ENCODE measurements at places on chromosomes 3 and 15. TPM values are rescaled to one million over a fixed set of nuclear protein-coding genes. Genes with fewer than 3 reads are reported as not detected.

GRCh38 chr15:86382341-86382740 lies 302.7 kb downstream of the AGBL1 start:
- H3K27me3 ChIP-seq, result no peaks in the 10 kb centered on the region
- no peaks in the 10 kb centered on the region for H3K4me1 ChIP-seq
- no peak for DNase-seq
- no peak overlapping the region for H3K4me3 ChIP-seq
- H3K27ac ChIP-seq, result no peak overlapping the region

DNA sequence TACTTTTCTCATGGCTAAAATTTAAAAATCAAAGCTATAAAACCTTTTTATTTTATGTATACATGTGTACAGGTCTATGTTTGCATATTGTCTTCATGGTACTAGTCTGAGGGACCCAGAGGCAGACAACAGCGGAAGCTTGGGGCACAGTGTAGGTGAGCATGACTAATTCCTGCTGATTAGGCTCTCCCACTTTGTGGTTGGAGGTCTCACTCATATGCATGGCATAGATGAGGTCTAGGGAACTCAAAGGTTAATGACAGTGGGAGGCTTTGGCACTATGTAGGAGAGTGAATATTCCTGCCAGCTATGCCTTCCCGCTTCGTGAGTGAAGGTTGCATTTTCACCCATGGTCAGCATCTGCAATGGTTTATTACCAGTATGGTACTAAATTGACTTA lies 47.5 kb upstream of the AADACL2 start:
- H3K4me3 ChIP-seq, result no peak overlapping the region
- H3K4me1 ChIP-seq, result no peaks in the 10 kb centered on the region
- no peaks in the 10 kb centered on the region for H3K36me3 ChIP-seq
- no peaks in the 10 kb centered on the region for H3K27me3 ChIP-seq
- DNase-seq, result no peak
- no peak overlapping the region for H3K27ac ChIP-seq

SMCO1 gene
- total RNA-seq, result not detected

DNA sequence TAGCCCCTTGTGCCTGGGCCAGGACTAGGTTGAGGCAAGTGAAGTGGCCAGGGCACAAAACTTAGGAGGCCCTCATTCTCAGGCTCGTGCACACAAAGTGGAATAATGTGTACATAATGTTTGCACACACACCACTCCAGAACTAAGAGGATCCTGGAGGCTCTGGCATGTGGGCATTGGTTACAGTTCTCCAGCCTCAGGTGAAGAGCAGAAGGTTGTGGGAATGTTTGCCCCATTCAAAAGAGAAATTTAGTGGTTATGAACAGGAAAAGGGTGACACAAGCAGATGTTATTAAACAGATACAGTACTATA lies 31.3 kb downstream of the ASB7 start:
- no peaks in the 10 kb centered on the region for H3K36me3 ChIP-seq
- DNase-seq, result no peak
- H3K27ac ChIP-seq, result no peak overlapping the region
- H3K4me3 ChIP-seq, result no peak overlapping the region

TPRG1 gene
- total RNA-seq, result 4.1 TPM

DNA sequence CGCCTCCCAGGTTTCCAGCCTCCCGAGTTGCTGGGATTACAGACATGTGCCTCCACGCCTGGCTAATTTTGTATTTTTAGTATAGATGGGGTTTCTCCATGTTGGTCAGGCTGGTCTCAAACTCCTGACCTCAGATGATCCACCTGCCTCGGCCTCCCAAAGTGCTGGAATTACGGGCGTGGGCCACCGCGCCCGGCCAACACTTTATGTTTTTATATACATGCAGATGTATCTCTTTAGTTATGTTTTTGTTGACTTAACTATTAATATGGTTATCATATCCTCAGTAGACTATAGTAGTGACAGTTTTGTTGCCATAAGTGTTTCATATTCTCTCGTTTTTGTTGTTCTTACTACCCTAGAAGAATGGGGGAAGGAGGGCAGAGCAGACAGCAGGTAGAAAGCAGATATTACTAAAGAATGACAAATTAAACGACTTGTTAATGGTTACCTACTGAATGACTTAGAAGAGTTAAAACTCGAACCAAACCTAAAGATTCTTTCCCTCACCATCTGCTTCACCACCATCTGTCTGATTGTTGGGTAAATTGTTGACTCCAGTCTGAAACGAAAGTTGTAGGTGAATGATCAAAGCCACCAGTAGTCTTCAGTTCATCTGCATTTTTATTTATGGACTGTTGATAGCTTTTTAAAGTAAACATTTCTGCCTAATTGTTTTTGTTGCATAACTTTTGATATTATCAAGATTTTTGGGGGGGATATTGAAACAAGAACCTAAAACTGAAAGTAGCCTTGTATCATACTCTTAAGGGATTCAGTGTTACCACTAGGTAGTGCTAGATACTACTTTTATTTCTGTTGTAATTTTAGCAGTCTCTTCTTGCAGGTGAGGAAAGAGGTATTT lies 89.3 kb downstream of the RASA2 start:
- H3K27ac ChIP-seq, result peak overlapping the region; percentile 53
- DNase-seq, result no peak
- peaks cover 13% of the 10 kb centered on the region for H3K4me1 ChIP-seq
- H3K4me3 ChIP-seq, result no peak overlapping the region
- H3K36me3 ChIP-seq, result peaks cover 40% of the 10 kb centered on the region

DNA sequence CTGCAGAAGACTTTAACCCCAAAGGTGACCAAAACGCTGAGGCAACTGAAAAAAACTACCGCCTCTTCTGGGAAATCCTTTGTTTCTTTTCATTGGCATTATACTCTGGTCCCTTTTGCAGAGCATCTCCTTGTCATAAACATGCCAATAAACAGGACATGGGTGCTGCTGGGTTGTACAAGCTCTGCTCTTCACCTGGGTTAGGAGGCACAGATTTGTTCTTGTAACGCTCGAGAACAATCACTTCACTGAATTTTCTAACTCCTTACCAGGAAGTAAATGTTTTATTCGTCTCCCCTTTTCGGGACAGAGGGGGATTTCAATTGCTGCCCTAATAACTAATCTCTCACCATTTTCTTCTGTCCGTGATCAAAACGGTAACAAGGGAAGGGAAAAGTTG lies 1.3 kb downstream of the PLCH1 start:
- H3K27me3 ChIP-seq, result peaks cover 15% of the 10 kb centered on the region
- peak overlapping the region; percentile 15 for H3K27ac ChIP-seq
- H3K4me1 ChIP-seq, result no peaks in the 10 kb centered on the region
- DNase-seq, result no peak

SERPINI1 gene
- total RNA-seq, result not detected

MUC13 gene
- total RNA-seq, result 37.8 TPM

PAK6 gene
- total RNA-seq, result 4.8 TPM

- peaks cover 3% of the 10 kb centered on the region for H3K27me3 ChIP-seq
- H3K4me3 ChIP-seq, result no peak overlapping the region
- no peak for DNase-seq
- no peak overlapping the region for H3K27ac ChIP-seq
- H3K4me1 ChIP-seq, result no peaks in the 10 kb centered on the region
Observed at GRCh38 chr3:127289706-127290575, 2.1 kb upstream of the PRR20G start.

DNA sequence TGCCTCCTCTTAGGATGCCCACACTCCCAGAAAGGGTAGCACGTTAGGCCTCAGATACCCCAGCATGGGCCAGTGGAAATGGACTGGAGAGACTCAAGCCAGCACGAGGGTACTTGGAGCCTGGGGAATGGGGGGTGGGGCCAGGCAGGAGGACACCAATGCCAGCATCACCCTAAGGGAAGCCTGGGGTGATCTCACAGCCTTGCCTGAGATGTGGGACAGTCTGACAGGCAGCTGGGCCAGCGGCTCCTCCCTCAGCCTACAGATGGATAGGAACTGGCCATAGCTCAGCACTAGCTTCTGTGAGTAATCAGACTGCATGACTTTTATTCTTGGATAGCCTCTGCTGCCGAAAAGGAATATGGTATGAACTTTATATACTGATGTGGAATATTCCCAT lies 59.6 kb upstream of the MRPS22 start:
- no peak for DNase-seq
- no peak overlapping the region for H3K4me3 ChIP-seq
- no peaks in the 10 kb centered on the region for H3K36me3 ChIP-seq
- no peaks in the 10 kb centered on the region for H3K4me1 ChIP-seq

DNA sequence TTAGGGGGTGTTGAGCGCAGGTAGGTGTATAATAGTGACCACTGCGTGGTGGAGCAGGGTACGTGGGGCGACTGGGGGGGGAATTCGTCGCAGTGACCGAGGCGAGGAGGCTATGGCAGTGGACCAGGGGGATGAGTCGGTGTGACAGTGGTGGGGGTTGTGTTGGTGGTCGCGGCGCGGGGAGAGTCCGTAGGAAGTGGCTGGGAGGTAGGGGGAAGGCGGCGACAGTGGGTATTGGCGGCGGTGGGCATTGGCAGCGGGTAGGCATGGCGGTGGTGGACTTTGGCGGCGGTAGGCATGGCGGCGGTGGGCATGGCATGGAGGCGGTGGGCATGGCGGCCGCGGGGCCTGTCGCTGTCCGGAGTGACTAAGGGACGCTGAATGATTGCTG lies 739 bp downstream of the SNRPN start:
- no peaks in the 10 kb centered on the region for H3K27me3 ChIP-seq
- H3K27ac ChIP-seq, result peak overlapping the region; percentile 92

GRCh38 chr3:156373095-156373494 lies 181.8 kb downstream of the SSR3 start:
- H3K27ac ChIP-seq, result no peak overlapping the region
- no peaks in the 10 kb centered on the region for H3K27me3 ChIP-seq
- no peak for DNase-seq

GP5 gene
- total RNA-seq, result not detected

- H3K36me3 ChIP-seq, result no peaks in the 10 kb centered on the region
- no peak overlapping the region for H3K4me3 ChIP-seq
- no peaks in the 10 kb centered on the region for H3K4me1 ChIP-seq
- no peaks in the 10 kb centered on the region for H3K27me3 ChIP-seq
Observed at GRCh38 chr3:46470831-46471230, 6.1 kb upstream of the LTF start.

DNA sequence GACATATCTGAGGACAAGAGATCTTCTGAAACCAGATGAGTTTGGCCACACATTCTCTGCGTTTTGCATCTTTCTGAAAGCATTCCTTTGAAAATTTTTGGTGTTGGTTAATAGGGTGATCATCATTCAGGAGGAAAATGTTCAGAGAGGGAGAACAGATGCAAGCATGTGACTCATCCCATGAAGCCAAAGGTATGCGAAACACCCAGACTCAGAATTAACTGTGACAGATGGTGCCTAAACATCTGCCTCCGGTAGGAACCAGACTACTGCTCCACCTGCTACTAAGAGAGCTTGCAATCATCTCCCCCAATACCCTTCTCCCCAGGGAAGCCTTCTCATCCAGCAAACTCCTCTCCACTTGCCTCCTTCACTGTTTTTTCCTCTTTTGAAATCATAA lies 46.2 kb downstream of the TRIM69 start:
- H3K4me3 ChIP-seq, result no peak overlapping the region
- no peak overlapping the region for H3K27ac ChIP-seq
- no peaks in the 10 kb centered on the region for H3K27me3 ChIP-seq
- H3K4me1 ChIP-seq, result no peaks in the 10 kb centered on the region

TMEM39A gene
- 38.4 TPM for total RNA-seq

- no peaks in the 10 kb centered on the region for H3K4me1 ChIP-seq
- no peaks in the 10 kb centered on the region for H3K36me3 ChIP-seq
- H3K4me3 ChIP-seq, result no peak overlapping the region
- no peak overlapping the region for H3K27ac ChIP-seq
- DNase-seq, result no peak
Observed at GRCh38 chr3:109927161-109927560, 589.8 kb upstream of the DPPA4 start.

CTXN2 gene
- not detected for total RNA-seq

- H3K27me3 ChIP-seq, result peaks cover 14% of the 10 kb centered on the region
- H3K4me3 ChIP-seq, result no peak overlapping the region
- H3K36me3 ChIP-seq, result no peaks in the 10 kb centered on the region
- H3K4me1 ChIP-seq, result no peaks in the 10 kb centered on the region
Observed at GRCh38 chr15:81255315-81255957, 58.8 kb downstream of the IL16 start.

- DNase-seq, result no peak
- no peak overlapping the region for H3K27ac ChIP-seq
- H3K36me3 ChIP-seq, result no peaks in the 10 kb centered on the region
- H3K27me3 ChIP-seq, result no peaks in the 10 kb centered on the region
Observed at GRCh38 chr3:192128922-192129321, 598.4 kb downstream of the FGF12 start.

DNA sequence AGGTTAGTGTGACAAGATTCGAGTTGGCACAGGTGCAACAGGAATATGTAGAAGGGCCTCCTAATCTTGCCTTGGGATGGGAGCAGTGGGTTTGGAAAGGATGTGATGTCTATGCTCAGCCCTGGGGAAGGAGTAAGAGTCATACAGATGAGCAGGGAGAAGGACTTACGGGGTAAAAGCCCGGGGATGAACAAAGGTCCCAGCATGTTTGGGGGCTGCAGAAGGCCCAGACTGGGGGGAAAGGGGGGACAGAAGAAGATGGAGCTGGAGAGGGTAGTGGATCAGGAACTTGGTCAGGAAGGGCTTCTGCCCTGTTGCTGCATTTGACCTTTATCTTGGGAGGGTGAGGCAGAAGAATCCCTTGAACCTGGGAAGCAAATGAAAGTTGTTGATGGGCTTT lies 240.1 kb upstream of the ST8SIA2 start:
- H3K36me3 ChIP-seq, result no peaks in the 10 kb centered on the region
- H3K27ac ChIP-seq, result no peak overlapping the region
- H3K4me3 ChIP-seq, result no peak overlapping the region
- DNase-seq, result no peak
- H3K27me3 ChIP-seq, result no peaks in the 10 kb centered on the region
- H3K4me1 ChIP-seq, result no peaks in the 10 kb centered on the region

IGF2BP2 gene
- 78.6 TPM for total RNA-seq

DNA sequence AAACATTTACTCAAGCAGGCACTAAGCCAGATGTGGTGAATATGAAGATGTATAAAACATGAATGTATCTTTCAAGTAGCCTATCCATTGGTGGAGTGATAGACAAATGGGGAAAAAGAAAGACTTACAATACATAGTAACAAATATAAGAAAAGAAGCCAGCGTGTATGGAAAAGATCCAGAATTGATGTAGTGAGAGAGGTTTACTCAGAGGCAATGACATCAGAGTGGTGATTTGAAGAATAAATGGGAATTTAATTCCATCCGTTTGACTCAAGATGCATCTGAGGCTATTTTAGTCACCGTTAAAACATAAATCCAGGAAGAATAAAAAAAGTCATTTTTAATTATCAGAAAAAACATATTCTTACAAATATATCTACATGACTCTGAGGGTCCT lies 162.6 kb downstream of the IL1RAP start:
- H3K27me3 ChIP-seq, result no peaks in the 10 kb centered on the region
- H3K4me1 ChIP-seq, result no peaks in the 10 kb centered on the region
- H3K4me3 ChIP-seq, result no peak overlapping the region
- no peak for DNase-seq
- H3K36me3 ChIP-seq, result no peaks in the 10 kb centered on the region

All from transverse colon (tissue), 4 donors.